T-helper 1 cell (primary cell): ENCODE measurements at places on chromosomes 7 and 10.

GRCh38 chr7:68729371-68729770, 868.9 kb upstream of the AUTS2 start:
- DNase-seq, result no peak

DNA sequence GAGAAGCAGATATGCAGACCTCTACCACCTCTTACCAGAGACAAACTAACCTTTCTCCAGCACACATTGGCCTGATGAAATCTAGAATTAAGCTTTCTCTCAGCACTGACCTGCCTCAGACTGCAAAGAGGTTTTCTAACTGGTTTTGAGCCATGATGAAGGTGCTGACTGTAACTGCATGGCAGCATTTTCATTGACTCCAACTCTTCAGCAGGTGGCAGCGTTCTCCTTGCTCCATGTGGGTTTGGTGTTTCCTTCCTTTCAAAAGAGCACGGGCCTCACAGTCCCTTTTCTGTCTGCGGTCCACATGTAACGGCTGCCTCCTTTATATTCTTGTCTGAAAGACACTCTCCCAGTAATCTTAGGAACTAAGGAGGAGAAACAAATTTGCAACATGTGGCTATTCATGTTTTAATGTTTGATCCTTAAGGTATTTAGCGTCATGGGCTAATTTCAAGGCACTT, 12.6 kb downstream of the KLLN start:
- DNase-seq, result peak; percentile 17

DNA sequence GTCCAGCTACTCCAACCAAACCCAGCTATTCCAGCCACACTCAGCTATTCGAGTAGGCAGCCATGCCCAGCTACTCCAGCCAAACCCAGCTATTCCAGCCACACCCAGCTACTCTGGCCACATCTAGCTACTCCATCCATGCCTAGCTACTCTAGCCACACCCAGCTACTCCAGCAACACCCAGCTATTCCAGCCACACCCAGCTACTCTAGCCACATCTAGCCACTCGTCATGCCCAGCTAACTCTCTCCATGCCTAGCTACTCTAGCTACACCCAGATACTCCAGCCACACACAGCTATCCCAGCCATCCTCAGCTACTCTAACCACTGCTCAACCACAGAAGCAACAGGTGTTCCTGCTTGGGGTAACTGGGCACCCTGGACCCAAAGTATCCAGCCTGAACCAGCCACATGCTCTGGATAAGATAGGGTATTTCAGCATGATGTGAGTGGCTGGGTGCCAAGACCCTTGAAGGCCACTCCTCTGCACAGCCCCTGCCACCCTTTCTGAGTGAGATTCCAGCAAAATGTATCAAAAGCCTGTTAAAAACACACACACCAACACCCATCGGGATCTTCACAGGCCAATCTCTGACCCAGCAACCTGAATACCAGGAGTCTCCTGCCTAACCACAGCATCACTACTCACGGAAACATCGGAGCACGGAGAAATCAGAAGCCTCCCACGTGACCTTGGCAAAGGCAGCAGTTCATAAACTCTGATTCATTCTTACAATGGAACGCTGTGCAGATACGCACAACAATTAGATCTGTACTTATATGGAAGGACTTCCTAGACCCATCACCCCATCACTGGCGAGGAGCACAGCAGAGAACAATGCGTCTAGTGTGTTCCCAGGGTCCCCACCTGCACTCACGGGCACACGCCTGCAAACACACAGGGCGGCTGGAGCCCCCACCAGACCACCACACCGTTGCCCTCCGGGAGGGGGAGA, 51.8 kb upstream of the DNAAF5 start:
- DNase-seq, result no peak

DNA sequence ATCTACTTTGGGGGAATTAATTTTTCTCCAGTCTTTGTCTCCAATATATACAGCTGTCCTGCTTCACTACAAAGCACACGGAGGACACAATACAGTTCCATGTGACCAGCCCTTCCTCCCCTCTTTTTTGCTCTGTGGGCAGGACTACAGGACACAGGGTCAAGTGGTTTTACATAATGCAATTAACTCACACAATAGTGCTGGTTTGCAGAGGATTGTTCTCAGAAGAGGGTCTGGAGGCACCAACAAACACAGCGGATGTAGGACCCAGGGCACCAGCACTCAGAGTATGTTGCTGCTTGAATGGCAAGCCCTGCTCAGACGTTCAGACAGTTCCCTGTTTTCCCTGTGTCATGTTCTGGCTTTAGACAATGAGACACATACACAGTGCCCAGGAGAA, 52.0 kb upstream of the NPTX2 start:
- DNase-seq, result no peak

GRCh38 chr7:135685306-135686084, 23.2 kb downstream of the STMP1 start:
- no peak for DNase-seq

DNA sequence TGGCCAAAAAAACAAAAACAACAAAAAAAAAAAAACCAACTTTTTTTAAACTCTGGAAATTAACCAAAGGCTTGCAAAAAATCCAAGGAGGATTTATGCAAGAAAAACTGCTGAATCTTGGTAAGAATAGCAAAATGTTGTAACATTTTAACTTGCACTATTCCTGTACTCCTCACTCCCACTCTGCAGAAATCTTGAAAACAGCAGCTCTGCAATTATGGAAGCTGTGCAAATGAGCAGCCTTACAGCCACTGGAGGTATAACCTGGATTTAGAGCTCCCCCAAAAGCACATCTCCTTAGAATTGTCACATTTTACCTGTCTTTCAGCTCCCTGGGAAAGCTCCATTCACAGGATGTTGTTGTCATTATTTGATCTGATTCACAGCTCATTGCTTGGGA, 41.8 kb upstream of the LRGUK start:
- DNase-seq, result no peak

DNA sequence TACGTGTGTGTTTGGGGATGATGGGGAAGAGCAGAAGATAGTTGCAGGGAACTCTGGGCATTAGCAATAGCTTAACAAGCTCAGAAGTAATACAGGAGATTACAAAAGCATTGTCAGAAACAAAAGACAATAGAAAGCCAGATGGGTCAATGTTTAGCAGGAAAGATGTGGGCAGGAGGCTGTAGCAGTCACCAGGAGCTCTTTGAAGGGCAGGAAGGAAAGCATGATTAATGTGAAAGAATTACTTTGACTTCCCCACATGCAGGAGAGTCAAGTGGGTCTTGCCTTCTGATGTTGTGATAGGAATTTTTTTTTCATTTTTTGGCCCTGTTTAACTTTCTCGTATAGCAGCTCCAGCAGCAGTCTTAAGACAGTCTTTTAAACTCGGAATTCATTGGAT, 6.0 kb upstream of the SMNDC1 start:
- no peak for DNase-seq

- DNase-seq, result no peak
Observed at GRCh38 chr7:40879941-40880543, 745.2 kb downstream of the SUGCT start.

DNA sequence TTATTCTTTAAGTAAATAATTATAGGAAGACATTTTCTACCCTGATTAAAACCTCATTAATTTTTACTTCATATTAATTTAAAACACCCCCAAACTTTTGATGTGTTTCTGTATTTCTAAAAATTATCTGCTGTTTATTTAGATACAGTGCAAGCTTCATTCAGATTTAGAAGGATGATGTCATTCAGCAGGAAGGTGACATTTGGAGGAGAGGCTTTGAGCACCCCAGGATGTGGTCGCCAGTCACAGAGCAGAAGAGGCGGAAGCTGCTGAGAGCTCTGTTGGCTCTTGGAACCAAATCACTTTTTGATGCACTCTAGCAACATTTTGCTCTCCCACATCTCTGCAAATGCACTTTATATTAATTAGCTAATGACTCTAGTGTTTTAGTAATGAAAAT, 233.9 kb upstream of the CACNA2D1 start:
- DNase-seq, result peak; percentile 4

GRCh38 chr7:50141854-50142253, 48.8 kb upstream of the ZPBP start:
- no peak for DNase-seq

DNA sequence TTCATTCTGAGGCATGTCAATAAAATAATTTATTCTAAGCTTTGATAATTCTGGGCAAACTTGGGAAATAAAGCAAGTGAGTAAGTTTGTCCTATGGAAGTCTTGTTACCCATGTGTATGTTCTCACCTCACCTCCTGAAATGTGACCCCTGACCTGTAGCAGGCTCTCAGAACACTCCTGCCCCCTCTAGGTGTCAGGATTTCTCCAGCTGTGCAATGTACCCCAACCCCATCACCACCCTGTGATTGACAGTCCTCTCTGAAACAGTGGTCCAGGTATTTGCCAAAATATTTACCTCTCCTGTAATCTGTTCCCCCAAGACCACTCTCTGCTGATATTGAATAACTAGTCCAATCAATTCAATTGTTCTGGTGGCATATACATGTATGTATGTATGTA, 122.6 kb upstream of the PTER start:
- no peak for DNase-seq

- DNase-seq, result no peak
Observed at GRCh38 chr10:90912174-90912573, 8.7 kb downstream of the ANKRD1 start.

GRCh38 chr7:98106647-98107312, at the start of gene LMTK2:
Gene LMTK2 (plus strand): TSS chr7:98106862. CDS start chr7:98107178, 316 bp downstream.
- peak; percentile 94 for DNase-seq

GRCh38 chr10:120477021-120477742, 20.2 kb downstream of the PLPP4 start:
- DNase-seq, result no peak

- DNase-seq, result no peak
Observed at GRCh38 chr7:155131090-155131489, 61.0 kb downstream of the HTR5A start.

- DNase-seq, result no peak
Observed at GRCh38 chr10:78906734-78907390, 161.9 kb upstream of the ZMIZ1 start.

DNA sequence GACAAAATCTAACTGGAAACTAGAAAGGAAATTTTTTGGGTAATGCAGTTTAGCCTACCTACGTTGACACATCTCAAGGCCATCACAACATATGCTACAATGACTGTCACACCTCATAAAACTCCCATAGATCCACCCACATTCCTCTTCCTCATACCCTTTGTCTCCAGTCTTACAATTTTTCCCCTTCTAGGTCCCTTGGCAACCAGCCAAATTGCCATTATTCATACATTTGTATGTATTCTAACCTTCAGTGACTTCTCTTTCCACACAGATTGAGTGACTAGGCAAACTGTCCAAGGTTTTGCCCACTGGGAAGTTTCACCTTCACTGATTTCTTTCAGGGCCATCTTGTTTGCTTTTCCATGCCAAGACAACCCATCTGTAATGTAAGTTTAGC, 100.5 kb upstream of the TPK1 start:
- no peak for DNase-seq
